Right lobe of liver (tissue), 6 donors: ENCODE measurements at places on chromosomes 1 and 21.

DNA sequence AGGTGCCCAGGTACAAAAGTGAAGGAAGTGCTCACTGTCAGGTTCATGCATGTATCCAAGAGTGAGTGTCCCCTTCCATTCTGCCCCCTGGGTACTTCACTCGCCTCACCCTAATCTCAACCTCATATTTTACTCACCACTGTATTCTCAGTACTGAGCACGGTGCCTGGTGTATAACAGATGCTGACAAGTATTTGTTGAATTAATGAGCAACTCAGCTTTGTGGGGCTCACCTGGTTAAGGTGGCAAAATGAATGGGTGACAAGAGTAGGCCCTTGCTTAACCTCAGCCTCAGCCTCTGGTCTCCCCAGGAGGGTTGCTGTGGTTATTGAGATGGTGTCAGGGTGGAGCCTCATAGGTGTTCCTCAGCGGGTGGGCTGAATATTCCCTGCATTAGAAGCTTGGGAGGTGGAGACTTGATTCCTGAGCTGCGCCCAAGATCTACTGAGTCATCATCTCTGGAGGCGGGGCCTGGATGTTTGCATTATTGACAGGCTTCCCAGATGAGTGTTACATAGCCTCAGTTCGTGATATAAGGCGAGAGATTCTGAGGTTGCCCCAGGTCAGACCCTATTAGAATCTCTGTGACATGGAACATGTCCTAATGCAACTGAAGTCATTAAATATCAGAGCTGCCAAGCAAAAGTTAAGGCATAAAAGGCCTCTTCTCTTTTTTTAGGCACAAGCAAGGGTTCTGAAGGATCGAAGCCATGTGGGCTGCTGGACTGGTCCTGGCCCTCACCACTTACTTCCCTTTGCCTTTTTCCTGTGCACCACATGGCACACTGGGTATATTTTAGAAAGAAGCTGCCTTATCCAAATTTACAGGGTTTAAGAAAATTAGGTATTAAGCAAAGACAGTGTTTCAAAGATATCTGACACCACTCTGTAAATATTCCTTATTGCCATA is 39.2 kb downstream of the SYT6 start:
- DNase-seq = no peak

DNA sequence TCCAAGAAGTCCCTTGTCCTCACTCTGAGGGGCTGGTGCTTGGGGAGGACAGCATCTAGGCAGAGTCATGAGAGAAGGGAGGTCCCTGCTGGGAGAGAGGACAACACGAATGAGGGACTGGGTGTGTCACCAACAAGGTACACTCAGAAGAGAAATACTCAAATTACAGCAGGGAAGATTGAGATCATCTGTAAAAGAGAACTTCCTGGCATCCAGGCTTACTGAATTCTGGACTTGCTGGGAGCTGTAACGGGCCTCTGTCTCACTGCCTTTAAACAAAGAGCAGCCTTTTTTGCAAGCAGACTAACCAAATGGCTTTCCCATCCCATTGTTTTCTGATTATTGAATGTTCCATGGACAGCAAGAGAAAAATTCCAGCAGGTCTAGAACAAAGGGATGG is 195.7 kb upstream of the RAB4A start:
- DNase-seq = no peak

DNA sequence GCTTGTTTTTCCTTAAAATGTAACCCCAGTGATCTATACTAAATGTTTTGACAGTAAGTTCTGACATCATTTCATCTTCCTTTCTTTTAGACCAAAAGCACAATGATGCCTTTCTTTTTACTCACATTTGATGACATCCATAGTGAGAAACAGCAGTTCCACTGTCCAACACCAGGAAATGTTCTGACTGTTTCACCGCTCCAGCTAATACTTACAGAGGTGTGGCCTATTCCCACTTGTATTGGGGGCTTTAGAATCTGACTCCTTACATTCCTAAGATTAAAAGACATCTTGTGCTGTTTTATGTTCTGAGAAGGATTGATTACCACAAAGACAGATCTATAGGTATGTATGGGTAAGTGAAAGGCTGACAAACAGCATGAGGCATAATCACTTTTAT is 1018.2 kb upstream of the PRMT6 start:
- no peak for DNase-seq

- DNase-seq = no peak
Measured at GRCh38 chr1:87497380-87498203, 168.9 kb downstream of the LMO4 start.

DNA sequence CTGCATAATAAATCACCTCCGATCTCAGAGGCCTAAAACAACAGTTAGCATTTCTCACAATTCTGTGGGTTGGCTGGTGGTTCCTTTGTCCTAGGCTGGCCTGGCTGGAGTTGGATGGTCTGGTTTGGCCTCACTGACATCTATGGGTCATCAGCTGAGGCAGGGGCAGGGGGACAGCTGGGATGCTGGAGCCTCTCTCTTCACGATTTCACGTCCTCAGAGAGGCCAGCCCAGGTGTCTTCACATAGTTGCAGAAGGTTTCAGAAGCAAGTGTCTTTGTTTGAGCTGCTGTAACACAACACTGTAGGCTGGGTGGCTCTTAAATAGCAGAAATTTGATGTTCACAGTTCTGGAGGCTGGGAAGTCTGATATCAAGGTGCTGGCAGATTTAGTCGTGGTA is 155.5 kb upstream of the CACNA1E start:
- DNase-seq = no peak

DNA sequence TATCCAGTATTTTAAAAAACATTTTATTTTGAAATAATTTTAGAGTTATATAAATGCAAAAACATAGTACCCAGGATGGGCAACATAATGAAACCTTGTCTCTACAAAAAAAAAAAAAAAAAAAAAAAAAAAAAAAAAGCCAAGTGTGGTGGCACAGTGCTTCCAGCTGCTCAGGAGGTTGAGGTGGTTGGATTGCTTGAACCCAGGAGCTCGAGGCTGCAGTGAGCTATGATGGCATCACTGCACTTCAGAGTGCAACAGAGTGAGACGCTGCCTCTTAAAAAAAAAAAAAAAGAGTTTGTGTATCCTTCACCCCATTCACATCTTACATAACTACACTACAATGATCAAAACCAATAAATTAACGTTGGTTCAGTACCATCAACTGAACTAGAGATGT is 115.6 kb upstream of the KIF26B start:
- DNase-seq = no peak

DNA sequence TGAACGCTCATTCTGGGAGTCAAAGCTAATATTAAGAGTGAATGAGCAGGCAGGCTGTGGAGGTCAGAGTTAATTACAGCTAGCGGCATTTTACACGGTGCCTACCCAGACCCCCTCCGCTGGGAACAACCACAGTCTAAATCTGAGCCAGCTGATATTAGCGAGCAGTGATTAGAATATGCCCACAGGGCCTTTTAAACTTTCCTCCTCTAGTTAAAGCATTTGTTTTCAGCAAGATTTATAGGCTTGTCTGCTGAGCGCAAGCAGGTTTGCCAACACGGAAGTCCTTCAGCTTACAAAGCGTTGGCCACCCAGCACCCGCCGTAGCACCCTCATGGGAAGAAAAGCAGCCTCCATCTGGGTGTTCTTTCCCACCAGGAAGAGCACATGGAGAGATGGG is 72.1 kb downstream of the LMX1A start:
- no peak for DNase-seq

GRCh38 chr1:17688217-17688810 is 66.8 kb upstream of the ACTL8 start:
- DNase-seq = no peak
